Cardiac fibroblast (primary cell): ENCODE measurements at places on chromosomes 5 and 9.

- peak; percentile 38 for DNase-seq
Measured at GRCh38 chr9:95511952-95512708, 4.6 kb downstream of the PTCH1 start.

DNA sequence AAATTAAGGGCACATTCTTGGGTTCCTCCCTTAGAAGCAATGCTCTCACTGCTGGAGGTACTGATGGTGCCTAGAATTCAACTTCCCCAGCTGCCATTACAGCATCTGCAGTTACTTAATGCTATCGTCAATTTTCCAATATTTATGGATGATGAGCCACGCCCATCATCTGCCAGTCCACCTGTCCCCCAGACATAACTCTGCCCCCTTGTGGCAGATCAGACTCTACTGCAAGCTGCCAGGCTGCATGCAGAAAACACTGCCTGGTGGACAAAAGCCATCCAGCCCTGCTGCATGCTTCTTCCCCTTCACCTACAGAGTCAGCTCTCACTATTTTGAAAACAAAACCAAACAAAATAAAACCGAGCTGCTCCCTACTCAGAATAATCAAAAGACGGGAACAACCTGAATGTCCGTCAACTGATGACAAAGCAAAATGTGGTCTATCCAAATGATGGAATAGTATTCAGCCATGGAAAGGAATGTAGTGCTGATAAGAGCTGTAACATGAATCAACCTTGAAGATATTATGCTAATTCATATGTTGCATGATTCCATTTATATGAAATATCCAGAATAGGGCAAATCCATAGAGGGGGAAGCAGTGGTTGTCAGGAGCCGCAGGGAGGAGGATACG is 66.4 kb downstream of the RETREG1 start:
- peak; percentile 56 for DNase-seq

DNA sequence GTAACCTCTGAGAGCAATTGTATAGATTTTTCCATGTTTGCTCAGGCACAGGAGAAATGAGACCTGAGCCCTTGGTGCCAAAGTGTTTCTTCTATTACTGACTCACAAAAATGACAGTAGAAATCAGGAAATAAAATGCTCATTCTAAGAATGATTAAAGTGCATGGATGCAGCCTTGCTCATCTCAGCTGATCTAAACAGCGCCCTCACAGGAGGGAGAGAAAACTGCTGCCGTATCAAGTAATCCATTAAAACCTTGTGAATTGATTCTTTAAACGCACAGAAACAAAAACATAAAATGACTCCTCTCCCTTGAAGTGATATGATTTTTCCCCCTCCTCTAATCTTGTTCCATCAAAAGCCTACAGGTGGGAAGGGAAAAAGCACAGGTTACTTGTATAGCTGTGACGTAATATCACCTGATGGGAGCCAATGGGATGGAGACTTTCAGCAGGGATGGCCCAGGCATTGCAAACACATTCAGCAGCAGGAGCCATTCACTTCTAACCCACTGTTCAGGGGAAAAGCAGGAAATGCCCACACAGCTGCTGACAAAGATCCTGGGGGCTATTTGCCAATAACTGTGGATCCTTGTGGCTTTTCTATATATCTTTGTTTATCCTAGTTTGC is 76.7 kb downstream of the PLCXD3 start:
- DNase-seq, result no peak

GRCh38 chr5:132099076-132099748 is 25.6 kb downstream of the CSF2 start:
- DNase-seq, result peak; percentile 22

GRCh38 chr9:13570068-13570974 is 290.8 kb upstream of the MPDZ start:
- DNase-seq, result peak; percentile 96

- DNase-seq, result no peak
Measured at GRCh38 chr9:35342221-35342958, 147.5 kb upstream of the RUSC2 start.

DNA sequence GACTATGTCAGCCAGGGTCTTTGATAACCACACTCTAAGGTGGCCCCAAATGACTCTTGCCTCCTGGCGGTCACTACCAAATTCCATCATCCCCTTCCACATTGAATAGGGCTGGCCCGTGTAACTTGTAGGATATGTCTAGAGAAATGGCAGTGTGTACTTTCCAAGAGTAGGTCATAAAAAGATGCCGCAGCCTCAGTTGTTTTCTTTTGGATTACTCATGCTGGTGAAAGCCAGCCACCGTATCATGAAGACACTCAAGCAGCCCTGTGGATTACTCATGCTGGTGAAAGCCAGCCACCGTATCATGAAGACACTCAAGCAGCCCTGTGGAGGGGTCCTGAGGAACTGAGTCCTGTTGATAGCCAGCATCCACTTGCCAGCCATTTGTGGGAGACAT is 172.0 kb upstream of the TBC1D2 start:
- DNase-seq, result no peak

DNA sequence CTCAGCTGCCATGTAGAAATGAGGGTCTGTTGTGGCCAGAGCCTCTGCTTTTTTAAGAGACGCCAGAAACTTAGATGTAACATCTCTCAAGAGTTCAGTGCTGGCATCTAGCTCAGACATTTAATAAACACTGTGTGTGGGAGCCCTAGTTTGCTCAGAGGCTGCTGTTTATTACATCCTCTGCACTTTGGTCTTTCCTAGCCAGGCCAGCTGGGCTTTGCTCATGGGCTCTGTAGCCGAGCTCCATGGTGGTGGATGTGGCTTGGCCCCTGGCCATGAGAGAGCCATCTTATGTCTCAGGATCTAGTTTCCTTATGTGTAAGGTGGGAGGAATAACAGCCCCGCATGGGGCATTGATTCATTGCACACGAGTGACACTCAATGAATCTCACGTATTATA is 30.0 kb downstream of the ARHGEF37 start:
- DNase-seq, result peak; percentile 65

DNA sequence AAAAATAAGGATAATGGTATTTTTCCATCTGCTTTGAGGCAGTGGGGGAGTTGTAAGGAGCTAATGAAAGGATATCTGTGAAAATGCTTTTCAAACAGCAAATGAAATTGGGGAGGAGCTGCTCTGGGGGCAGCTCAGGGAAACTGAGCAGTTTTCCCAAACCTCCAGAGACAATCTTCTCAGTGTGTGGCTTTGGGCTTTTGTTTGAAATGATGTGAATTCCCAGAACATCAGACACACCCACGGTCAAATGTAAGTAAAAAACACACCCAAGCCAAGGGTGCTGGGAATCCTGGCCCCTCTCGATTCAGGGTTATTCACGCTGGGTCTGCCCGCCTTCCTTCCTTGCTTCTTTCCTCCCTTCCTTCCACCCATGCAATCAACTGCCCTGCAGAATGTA is 512.6 kb downstream of the BNC2 start:
- DNase-seq, result no peak

GRCh38 chr5:138975098-138975847 is 100.1 kb upstream of the LRRTM2 start:
- peak; percentile 92 for DNase-seq

GRCh38 chr5:38745836-38746732 is 99.7 kb upstream of the OSMR start:
- no peak for DNase-seq

GRCh38 chr5:175535796-175536195 is 57.4 kb downstream of the SFXN1 start:
- no peak for DNase-seq

DNA sequence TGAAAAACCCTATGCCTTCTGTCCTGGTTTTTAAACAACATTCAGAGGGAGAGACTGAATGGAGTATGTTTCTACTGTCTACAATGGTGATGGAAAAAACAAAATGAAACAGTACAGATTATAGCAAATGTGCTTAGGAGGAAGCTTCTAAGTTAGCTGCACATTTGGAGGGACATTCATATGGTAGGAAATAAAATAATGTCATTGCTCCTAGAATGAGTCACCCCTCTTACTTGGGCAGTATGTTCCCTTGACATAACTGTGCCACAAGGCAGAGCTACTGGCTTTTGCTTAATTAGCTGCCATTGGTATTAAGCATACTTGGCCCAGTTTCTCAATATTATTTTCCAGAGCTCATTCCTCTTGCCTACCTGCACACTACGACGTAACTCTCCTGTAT is 128.9 kb downstream of the GDNF start:
- no peak for DNase-seq

DNA sequence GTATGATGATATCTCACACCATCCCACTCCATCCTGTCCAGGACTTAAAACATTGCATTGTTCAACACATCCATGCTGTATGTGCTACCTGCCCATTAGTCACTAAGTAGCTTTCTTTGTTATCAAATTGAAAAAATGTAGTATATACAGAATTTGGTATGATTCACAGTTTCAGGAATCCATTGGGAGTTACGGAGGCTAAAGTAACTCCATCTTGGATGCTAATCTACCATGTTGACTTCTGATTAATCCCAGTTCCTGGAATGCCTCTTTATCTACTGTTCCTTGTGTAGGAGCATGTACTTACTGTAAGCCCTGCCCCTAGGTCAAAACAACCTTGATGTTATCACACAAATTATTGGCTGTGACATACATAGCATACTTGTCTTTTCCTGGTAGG is 38.9 kb upstream of the FOXB2 start:
- DNase-seq, result peak; percentile 4

GRCh38 chr9:92026206-92027002 is 76.4 kb upstream of the ROR2 start:
- no peak for DNase-seq
